ENCODE measurements at places on chromosomes 13 and 19.

GRCh38 chr13:48296528-48296927 is 7.0 kb upstream of the RB1 start:
- no peak for DNase-seq

DNA sequence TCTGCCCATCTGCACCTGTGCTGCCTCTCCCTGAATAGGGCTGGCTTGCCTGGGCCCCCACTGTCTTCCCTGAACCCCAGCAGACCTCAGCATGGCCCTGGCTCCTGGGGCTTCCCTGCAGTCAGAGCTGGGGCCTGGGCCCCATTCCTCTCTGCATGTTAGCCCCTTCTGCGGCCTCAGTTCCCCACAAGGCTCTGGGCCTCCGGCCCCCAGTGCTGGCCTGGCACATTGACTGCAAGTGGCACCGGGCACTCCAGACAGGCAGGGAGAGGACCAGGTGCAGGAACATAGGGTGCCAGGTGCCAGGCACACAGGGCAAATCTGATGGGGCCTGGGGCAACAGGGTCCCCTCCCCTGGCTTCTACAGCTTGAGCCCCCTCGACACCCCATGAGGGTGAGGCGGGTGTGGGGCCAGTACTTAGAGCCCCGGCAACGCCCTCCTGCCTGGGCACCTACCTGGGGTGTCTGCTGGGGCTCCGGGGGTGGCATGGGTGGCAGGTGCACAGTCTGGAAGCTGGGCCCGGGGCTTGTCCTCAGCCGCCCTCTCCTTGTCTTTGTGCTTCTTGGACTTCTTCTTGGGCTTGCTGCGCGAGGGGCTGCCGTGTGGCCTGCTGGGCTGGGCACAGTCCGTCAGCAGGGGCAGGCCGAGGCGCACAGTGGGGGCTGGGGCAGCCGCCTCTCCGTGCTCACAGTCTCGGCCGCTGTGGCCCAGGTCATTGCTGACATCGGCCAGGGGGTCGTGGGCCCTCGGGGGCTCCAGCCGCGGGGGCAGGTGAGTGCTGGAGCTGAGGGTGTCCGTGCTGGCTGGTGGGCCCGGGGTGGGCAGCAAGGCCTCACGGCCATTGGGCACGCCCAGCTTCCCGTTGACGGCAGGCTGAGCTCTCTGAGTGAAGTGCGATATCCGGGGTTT is 12.3 kb upstream of the ISYNA1 start:
- DNase-seq, result no peak

GRCh38 chr13:46662690-46663089 is 109.7 kb downstream of the LRCH1 start:
- DNase-seq, result no peak

- DNase-seq, result no peak
Observed at GRCh38 chr19:38211151-38211591, 12.9 kb downstream of the DPF1 start.

- DNase-seq, result no peak
Observed at GRCh38 chr13:60369242-60369641, 27.8 kb upstream of the TDRD3 start.

All from fibroblast of skin of right quadriceps (primary cell).